Ecto neural progenitor cell (in vitro differentiated cells): ENCODE measurements at places on chromosomes 13 and 19.

DNA sequence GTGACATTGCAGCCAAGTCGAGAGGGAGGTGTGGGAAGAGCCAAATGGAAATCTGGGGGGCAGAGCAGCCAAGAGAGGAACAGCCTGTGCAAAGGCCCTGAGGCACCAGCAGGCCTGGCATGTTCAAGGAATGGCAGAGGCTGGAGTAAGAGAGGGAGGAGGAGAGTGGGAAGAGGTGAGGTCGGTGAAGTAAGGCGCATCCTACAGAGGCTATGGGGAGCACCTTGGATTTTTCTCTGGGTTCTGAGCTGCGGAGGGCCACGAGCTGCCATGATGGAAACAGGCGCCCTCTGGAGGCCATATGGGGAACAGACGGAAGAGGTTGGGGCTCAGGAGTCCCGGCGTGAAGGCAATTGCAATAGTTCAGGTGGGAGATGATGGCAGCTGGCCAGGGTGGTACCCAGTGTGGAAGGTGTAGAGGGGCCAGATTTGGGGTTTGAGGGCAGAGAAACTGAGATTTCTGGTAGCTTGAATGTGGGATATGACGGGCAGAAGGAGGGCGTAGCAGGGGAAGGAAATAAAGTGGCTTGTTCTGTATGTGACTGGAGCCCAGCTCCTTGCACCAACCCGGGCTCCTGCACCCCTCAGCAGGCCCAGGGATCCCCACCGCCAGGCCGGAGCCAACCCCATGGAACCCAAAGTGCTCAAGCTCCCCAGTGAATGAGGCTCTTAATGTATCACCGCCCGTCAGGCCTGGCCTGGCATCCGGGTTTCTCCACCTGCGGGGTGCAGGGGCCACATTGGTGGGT lies 20.5 kb upstream of the STRN4 start:
- peak; percentile 70 for DNase-seq

DNA sequence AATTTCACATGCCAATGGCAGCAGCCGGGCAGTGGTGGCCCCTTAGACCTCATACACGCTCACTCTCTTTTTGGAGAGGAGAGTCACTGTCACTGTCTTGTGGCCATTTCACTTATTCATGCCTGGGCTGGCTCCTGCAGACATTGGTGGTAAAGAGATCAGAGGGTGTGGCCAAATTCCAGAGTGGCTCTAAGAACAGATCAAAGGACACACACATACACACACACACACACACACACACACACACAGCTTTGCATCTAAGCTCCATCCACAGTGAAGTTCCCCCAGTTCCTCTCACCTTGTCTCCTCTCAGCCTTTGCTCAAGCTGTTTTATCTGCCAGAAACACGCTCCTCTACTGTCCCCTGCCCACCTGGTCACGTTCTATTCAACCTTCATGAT lies 46.5 kb upstream of the KPNA3 start:
- no peak for DNase-seq

DNA sequence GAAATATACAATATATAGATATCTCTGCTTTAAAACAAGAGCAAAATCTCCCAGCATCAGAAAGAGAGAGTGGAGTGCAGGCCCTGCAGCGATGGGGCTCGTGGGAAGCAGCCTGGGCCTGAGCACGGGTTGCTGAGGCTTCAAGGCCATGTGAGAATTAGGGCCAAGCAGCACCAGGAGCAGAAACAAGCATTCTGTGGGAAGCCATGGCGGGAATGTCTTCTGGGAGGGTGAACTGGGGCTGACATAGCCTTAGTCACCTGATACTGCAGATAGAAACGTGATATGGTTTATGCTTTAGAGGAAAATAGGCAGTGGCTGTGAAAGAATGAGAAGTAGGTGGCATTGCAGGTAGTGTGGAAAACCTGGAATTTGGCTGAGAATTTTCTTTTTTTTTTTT lies 472.3 kb downstream of the IRS2 start:
- no peak for DNase-seq

GRCh38 chr19:49459388-49459787 lies 6.4 kb downstream of the ALDH16A1 start:
- DNase-seq, result no peak

GRCh38 chr19:6693056-6693471 lies 23.1 kb upstream of the TNFSF14 start:
- no peak for DNase-seq

DNA sequence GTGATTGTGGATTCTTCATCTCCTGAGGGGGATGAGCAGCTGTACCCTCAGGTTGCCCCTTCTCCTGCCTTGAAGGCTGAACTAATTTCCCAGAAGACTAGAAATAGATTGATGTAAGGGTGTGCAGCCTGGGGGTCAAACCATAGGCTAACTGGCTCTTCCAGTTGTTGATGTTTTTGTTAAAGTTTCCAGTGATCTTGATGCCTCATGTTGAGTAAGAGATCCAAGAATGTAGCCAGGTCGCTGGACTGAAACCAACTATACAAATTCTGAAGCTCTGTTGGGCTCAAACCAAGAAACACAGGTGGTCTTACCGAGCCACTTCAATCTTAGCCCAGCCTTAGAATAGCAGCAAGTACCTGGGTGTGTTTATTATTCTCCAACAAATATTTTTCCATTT lies 391.8 kb downstream of the KLF5 start:
- no peak for DNase-seq

- DNase-seq, result peak; percentile 61
These were observed 2.2 kb downstream of the LHFPL6 start for GRCh38 chr13:39600766-39601165.

GRCh38 chr13:26017196-26017921 lies 34.5 kb downstream of the SHISA2 start:
- no peak for DNase-seq

DNA sequence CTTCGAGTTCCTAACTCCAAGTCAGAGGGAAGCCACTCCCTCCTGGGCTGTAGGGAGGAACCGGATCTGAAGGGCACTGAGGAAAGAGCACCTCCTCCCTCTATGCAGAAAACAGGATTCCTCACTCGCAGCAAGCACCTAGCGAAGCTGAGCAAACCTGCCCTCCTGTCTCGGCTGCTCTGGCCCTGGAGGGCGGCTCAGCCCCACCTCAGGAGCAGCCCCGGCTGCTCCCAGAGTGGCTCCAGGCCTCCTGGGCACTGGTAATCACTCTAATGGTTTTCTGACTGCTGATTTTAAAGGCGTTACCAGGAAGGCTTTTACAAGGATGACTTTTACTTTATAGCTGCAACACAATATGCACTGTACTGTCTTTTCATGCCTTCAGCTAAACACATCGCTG lies 312.5 kb downstream of the TEX29 start:
- no peak for DNase-seq

DNA sequence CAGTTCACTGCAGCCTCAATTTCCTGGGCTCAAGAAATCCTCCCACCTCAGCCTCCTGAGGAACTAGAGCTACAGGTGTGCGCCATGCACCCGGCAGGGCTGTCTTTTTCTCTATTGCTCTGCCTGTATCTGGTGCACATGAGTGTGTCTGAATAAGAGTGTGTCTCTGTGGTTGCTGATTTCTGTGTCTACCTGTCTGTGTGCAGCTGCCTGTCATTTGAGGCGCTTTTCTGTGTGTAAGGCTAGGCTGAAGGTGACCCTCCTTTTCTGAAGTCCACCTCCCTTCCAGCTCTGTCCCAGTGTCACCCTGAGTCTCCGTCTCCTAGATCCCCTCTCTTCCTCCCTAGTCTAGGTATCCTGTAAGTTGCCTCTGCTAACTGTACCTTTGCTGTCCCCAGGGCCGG lies 1.5 kb upstream of the PRR12 start:
- no peak for DNase-seq

GRCh38 chr13:21883713-21884112 lies 212.8 kb downstream of the FGF9 start:
- peak; percentile 1 for DNase-seq

DNA sequence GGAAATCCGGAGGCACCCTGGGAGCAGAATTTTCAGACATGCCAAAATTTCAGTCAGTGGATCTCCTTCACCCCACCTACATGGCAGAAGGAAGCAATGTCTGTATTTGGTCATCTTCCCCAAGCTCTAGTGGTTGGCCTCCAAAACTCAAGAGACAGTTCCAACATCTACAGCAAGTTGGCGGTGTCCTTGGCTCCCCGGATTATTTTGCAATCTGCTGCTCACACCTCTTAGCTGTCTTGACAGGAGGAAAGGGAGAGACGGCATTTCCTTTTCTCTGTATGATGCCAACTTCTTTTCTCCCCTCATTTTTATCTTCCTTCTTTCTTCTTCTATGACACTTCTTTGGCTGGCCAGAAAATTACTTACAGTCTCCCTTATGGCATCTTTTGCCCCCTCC lies 159.9 kb downstream of the SUCLA2 start:
- DNase-seq, result no peak

GRCh38 chr19:18776736-18777135 lies 14.4 kb downstream of the COMP start:
- no peak for DNase-seq

DNA sequence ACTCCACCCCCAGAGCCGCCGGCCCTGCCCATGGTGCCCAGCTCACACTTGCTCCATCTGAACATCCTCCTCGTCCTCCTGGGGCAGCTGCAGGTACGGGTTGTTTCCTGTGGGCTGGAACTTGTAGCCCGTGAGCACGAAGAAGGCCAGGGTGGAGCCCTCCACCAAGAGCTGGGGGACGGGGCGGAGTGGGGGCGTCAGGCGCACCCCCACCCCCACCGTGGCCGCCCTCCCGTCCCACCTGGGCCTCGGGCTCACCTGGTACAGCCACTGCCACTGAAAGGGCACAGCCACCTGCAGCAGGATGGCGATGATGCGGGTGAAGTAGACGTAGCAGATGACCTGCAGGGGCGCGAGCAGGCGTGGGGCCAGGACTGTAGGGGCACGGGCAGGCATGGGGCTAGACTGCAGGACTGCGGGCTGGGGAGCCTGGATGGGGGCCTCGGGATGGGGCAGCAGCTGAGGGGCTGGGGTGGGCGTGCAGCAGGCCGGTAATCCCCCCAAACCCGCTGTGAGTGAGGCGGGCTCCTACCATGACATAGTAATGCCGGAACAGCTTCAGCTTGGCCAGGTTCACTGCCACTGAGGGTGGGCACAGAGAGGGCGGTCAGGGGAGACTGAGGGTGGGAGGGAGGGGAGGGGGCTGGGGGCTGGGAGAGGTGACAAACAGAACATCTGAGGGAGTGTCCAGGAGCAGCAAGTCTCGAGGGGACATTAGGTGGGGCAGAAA lies 6.3 kb downstream of the GPR108 start:
- DNase-seq, result no peak

- peak; percentile 49 for DNase-seq
These were observed 1.8 kb upstream of the CTXN1 start for GRCh38 chr19:7927605-7928333.

GRCh38 chr19:10305139-10305806 lies 4.3 kb downstream of the ZGLP1 start:
- DNase-seq, result no peak

DNA sequence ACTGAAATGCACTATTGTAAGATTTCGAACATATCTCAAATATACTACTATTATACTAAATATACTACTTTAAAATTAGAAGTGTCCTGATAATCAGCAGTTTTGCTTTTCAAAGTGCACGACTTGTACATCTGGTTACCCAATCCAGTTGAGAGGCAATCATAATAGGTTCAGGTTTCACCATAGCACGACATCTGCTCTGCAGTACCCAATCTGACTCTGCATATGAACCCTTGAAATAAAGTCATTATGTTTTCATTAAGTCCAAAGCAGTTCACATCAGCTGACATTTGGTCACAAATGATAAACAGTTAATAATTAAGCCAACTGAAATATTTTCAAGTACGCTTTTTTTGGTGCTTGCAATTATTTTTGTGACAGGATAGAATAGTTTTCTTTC lies 90.6 kb downstream of the PCDH9 start:
- DNase-seq, result no peak

DNA sequence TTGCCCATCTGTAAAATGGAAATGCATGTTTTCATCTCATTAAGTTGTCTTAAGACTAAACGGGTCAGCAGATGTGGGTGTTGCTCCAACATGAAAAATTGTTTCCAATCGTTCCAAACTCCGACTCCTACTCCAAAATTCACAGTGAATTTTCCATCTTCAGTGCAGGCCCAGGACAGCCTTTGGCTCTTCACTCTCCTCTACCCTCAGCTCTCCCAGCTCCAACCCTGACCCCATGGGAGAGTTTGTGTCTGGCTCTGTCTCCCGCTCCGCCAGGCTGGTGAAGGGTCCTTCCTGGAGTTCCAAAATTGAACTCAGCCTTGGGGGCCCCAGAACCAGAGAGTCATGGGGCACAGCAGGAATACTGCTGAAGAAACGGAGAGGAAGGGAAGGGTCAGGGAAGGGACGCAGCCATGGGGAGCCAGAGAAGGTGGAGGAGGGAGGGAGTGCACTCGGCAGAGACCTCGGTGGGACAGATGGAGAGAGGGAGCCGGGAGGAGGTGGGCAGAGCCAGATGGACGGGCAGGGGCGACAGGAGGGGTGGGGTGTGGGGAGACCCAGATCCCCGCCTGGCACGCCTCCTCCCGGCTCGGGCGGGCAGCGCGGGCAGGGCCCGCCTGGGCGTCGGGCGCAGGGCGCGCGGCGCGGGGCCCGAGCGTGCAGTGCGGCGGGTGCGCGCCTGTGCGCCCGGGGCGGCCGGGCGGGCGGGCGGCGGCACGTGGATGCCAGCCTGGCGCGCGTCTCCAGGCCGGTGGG lies 45.6 kb downstream of the CELF5 start:
- DNase-seq, result no peak

- no peak for DNase-seq
These were observed 16.1 kb upstream of the ZNF274 start for GRCh38 chr19:58166708-58167280.

- DNase-seq, result no peak
These were observed 17.1 kb downstream of the PEG3 start for GRCh38 chr19:56823417-56823816.

- no peak for DNase-seq
These were observed 1.2 kb upstream of the P2RY11 start for GRCh38 chr19:10110076-10110971.

DNA sequence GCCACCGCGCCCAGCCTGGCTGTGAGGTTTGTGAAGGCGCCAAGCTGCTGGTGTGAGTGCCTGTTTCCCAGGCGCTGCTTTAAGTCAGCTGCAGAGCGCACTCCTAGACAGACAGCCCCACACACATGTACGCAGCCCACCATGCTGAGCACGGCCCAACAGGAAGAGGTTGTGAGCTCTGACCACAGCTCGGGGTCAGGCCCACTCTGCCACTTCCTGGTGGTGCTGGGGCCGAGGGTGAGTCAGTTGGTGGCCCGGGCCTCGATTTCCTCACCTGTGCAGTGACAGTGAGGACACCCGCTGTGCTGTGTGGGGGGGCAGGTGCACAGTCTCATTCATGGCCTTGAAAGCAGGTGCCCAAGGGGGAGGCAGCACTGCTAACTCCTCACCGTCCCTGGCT lies 106.7 kb downstream of the KDM4B start:
- no peak for DNase-seq

GRCh38 chr19:54682306-54682856 lies 19.6 kb downstream of the LILRB4 start:
- DNase-seq, result no peak

GRCh38 chr13:31179754-31180153 lies 18.1 kb upstream of the HSPH1 start:
- DNase-seq, result no peak
